Fibroblast of villous mesenchyme (primary cell): ENCODE measurements at places on chromosomes 1 and 21.

GRCh38 chr1:197451381-197451780 is 183.3 kb downstream of the CRB1 start:
- DNase-seq, result peak; percentile 5

DNA sequence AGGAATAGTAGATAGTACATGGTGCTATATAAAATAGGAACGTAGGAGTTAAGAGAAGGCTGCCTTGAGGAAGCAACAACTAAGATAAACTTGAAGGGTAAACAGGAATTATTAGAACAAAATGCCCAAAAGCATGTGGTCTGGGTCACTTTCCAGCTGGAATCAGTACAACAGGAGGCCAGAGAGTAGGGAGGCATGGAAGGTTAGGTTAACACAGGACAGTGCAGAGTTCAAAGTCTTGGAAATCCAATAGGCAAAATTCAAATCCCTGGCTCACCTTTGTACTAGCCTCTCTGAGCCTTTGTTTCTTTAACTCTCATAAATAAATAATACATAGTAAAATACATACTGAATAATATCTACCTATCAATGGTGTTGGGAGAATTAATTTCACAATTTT is 69.0 kb upstream of the NEK7 start:
- no peak for DNase-seq

GRCh38 chr1:11729498-11730428 is 6.2 kb upstream of the AGTRAP start:
- DNase-seq, result no peak

DNA sequence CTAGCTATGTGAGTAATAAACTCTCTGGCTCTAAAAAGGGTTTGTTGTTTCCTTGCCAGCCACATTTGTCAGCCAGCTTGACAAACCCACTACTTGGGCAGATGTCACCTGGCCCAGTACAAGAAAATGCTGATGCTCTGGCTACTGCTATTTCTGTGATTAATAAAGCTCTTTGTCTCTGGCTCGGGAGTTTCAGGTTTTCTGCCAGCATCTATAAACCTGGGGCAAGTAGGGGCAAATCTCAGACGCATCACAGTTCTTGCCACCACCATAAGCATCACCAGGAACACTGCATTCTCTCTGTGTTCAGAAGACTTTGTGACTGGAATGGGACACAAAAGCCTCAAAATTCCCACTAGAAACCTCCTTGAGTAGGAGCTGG is 2.5 kb downstream of the ITLN2 start:
- DNase-seq, result no peak

GRCh38 chr1:208837242-208837641 is 593.1 kb upstream of the PLXNA2 start:
- no peak for DNase-seq

GRCh38 chr1:86441997-86442396 is 18.0 kb downstream of the CLCA2 start:
- DNase-seq, result no peak

GRCh38 chr1:111142356-111142975 is 2.4 kb downstream of the CEPT1 start:
- DNase-seq, result peak; percentile 18
